ENCODE measurements at places on chromosomes 7 and 10. TPM values are rescaled to one million over a fixed set of nuclear protein-coding genes. Genes with fewer than 3 reads are reported as not detected.

POM121L12 gene
- total RNA-seq, result not detected

SLC39A12 gene
- not detected for total RNA-seq

GRCh38 chr10:94602729-94603515 lies 57.3 kb downstream of the HELLS start:
- no peak for DNase-seq

- no peak for DNase-seq
Measured at GRCh38 chr7:70312336-70312735, 714.1 kb downstream of the AUTS2 start.

HYAL4 gene
- total RNA-seq, result 0.32 TPM

- DNase-seq, result no peak
Measured at GRCh38 chr10:129658376-129659072, 191.5 kb downstream of the MGMT start.

DNA sequence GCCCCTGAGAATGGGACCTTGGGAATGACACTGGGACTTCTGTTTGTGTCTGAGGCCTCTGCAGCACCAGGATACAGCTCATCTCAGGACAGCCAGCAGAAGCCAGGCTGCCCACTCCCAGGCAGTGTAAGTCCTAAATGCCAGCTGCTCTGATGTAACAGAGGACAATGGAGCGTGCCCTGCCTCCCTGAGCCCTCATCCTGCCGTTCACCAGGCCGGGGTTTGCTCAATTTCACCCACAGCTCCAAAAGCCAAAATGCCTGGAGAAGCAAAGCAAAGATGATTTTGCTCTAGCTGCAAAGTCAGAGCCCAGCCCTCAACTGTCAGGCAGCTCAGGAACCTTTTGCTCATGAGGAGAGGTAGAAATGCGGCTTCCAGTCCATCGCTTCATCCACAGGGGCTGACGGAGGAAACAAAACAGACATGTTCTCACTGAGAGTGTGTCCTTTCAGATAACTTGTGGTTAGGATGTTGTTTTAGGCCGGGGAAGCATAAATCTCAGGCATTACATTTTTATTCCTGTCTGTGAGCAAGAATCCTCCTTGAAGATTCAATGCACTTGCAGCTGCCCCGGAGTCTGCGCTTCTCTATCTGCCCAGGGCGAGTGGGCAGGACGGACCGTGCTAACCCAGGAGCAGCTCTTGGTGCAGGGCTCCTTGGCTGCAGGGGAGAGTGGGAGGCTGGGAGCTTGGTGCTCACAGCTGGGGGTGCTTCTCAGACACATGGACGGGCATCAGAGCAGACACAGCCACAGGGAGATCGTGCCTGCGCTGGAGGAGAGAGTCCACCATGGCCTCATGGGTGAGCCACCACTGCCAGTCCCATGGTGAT lies 83.2 kb upstream of the CHST15 start:
- DNase-seq, result no peak
